ENCODE measurements at places on chromosomes 2 and 18.

- DNase-seq = no peak
Observed at GRCh38 chr18:32460171-32460731, 10.4 kb downstream of the GAREM1 start.

- no peak for DNase-seq
Observed at GRCh38 chr2:219401606-219402005, 13.9 kb upstream of the DNPEP start.

DNA sequence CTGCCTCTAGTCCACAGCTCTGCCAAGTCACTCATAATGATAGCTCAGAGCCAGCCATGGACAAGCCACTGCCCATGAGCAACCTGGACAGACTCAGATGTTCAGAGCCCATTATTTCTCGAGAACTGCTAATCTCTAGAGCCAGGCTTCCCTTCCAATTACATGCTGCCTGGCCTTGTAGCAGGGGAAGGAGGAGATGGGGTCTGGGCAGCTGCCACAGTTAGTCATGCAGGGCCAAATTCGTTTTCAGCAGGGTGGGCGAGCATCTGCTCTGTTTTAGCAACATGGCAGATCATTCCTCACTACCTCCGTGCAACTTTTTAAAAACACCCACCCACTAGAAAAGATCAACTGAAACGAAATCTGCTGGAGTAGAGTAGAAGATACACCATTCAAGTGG, 141.8 kb downstream of the MYO5B start:
- no peak for DNase-seq

- no peak for DNase-seq
Observed at GRCh38 chr2:25158096-25158852, 10.1 kb downstream of the POMC start.

All from stimulated activated CD4-positive, alpha-beta T cell treated with anti-CD3 and anti-CD28 coated beads, Interleukin-2, amount 100 ng/mL, for 48 hours (primary cell).